ENCODE measurements at places on chromosomes 6 and 20.

GRCh38 chr6:35735452-35735851 lies 1.4 kb upstream of the ARMC12 start:
- no peak for DNase-seq

DNA sequence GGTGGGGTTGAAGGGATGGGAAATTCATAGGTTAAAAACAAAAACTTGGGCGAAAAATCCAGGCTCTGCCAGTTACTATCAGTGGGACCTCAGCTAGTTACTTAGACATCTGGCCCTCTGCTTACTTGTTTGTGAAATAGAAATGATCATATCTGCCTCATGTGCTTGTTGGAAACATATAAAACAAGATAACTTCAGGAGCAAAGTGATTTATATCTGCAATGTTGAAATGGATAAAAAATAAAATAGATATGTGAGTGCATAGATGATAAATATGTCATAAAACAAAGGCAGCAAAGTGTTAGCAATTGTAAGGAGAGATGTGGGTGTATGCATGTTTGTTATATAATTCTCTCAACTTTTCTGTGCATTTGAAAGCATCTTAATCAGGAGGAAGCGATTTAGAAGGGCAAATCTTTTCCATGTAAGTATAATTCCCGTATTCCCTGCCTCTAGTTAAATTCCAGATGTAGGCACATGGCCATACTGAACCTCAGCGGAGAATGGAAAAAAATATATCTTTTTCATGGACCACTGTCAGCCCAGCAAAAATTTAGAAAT lies 579.0 kb upstream of the FLRT3 start:
- no peak for DNase-seq

GRCh38 chr6:2230659-2231277 lies 14.6 kb downstream of the GMDS start:
- DNase-seq, result no peak

DNA sequence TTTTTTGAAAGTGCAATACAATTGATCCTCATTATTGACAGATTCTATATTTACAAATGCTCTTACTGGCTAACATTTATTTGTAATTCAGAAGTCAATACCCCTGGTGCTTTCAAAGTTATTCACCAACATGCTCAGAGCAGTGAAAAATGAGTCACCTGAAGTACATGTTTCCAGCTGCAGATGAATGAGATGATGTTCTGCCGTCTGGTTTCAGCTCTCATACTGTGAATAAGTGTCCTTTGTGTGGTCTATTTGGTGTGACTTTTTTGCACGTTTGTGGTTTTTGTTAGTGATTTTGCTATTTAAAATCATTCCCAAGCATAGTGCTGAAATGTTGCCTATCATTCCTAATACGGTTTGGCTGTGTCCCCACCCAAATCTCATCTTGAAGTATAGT lies 22.3 kb upstream of the EYA4 start:
- no peak for DNase-seq

- DNase-seq, result no peak
Measured at GRCh38 chr6:47810885-47811284, 29.1 kb downstream of the OPN5 start.

GRCh38 chr6:1335367-1336037 lies 23.6 kb downstream of the FOXQ1 start:
- peak; percentile 57 for DNase-seq

- no peak for DNase-seq
Measured at GRCh38 chr6:113649276-113649675, 207.9 kb upstream of the MARCKS start.

- no peak for DNase-seq
Measured at GRCh38 chr6:29941471-29941870, 861 bp upstream of the HLA-A start.

DNA sequence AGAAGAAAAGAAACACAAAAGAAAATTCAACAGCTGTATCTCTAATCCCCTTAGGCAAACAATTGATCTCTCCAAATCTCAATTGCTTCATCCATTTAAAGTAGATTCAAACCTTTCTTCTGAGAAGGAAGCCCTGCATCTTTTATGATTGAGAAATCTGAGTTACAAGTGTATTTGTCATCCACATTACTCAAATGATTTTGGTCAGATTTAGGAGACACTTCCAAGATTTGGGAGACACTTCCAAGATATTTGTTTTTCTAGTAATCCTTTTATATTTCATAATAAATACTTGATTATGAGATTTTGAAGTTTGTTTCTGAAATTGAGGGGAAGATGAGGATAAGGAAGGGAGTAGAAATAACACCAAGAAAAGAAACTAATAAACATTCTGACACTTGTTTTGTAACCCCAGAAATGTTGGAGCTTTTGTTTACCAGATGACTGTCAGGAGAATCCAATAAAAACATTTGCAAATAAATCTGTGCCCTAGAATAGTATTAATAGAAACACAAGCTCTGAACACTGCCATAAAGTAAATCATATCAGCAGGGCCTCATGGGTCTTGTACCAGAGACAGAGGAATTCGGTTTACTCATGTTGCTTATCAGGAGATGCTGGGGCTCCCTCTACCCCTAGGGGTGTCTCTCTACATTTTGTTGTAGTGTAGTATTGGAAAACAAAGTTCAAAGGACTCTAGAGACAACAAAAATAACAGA lies 314.3 kb upstream of the NT5E start:
- no peak for DNase-seq

GRCh38 chr6:2063547-2063946 lies 181.9 kb downstream of the GMDS start:
- no peak for DNase-seq

- DNase-seq, result no peak
Measured at GRCh38 chr6:138468320-138469015, 30.8 kb downstream of the NHSL1 start.

- peak; percentile 40 for DNase-seq
Measured at GRCh38 chr6:144007478-144008119, 460 bp downstream of the PLAGL1 start.

DNA sequence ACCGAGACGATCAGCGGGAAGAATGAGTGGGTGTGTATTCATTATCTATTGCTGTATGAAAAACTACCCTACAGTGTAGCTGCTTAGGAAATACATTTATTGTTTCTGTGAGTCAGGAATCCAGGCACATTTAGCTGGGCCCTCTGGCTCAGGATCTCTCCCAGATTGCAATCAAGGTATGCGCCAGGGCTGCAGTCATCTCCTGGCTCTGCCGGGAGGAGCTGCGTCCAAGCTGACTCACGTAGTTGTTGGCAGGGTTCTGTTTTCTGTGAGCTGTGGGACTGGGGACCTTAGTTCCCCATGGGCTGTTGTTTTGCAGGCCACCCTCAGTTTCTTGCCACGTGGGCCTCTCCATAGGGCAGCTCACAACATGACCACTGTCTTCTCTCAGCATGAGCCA lies 68.2 kb upstream of the FUCA2 start:
- peak; percentile 54 for DNase-seq

DNA sequence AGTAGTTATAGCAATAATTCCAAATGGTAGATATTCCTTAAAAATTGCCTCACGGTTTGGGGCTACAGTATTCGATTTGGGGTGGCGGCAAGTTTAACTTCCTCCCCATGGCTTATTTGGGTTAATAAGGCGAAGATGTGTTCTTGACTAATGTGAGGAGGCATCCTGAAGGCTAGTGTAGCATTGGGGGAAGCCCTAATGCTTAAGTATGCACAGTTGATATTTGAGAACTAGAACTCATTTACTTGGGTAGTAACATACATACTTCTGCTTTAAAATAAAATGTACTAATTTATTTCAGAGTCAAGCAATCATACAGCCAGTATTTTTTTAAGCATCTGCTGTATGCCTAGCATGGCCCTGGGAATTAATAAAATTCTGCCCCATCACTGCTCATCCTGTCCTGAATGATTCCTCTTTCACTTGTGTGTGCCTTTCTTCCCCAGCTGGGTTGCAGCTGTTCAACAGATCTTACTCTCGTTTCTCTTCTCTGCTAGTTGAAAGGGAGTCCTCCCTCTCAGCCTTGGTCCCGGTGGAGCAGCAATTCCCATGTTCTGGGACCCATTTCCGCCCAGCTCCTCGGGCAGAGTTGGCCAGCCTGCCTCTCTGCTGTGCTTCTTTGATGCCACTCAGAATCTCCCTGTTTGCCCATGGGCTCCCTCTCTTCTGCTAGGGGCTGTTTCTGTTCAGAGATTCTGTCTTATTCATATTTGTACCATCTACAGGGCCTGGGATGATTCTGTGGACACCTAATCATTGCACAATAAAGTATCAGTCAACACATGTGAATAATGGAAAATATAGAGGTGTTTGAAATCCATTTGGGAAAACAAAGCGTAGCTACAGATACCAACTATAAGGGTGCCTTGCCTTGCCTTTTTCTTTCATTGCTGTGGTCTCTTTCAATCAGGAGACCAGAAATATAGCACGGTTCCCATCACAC lies 104.8 kb downstream of the ARID1B start:
- no peak for DNase-seq

GRCh38 chr20:59945731-59946130 lies 5.5 kb downstream of the FAM217B start:
- no peak for DNase-seq

GRCh38 chr6:138610816-138611215 lies 111.5 kb upstream of the NHSL1 start:
- no peak for DNase-seq

DNA sequence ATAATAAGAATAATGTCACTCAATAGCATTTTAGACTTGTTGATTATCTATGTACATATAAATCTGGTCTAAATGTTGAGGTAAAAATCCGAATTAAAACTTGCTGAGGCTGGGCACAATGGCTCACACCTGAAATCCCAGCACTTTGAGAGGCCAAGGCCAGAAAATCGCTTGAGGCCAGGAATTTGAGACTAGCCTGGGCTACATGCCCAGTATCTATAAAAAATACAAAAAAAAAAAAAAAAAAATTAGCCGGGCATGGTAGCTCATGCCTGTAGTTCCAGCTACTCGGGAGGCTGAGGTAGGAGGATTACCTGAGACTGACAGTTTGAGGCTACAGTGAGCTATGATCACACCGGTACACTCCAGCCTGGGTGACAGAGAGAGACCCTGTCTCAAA lies 34.2 kb upstream of the SUPT3H start:
- no peak for DNase-seq

DNA sequence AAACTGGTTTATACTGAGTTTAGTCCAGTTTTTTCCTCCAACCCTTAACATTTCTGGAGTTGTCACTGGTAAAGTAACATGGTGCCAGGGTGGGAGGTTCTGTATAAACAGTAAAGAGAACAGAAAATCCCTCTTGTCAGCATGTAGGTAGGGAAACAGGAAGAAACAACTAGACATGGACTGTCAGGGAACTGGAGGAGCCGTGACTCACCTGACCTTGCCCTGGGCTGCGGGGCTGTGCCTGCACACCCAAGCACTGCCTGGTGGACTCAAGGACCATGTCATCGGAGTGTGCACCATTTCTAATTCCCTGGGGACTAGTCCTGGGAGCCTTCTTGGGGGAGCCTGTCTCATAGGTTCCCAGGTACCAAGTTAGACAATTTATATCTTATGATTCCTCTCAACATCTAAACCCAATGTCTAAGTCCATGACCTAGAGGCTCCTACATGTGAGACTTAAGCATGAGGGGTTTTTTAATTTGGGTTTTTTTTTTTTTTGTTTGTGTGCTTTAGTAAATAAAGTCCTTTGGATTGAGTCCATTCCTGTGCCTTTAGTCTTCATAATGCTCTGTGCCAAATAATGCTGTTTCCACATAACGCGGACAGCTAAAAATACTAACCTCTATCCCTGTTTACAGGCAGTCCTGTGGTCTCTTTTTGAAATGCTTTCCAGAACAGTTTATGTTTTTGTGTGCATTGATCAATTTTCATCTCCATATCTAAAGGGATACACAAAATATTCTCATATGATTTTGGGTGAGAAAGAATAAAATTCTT lies 136.9 kb upstream of the SUPT3H start:
- DNase-seq, result no peak

DNA sequence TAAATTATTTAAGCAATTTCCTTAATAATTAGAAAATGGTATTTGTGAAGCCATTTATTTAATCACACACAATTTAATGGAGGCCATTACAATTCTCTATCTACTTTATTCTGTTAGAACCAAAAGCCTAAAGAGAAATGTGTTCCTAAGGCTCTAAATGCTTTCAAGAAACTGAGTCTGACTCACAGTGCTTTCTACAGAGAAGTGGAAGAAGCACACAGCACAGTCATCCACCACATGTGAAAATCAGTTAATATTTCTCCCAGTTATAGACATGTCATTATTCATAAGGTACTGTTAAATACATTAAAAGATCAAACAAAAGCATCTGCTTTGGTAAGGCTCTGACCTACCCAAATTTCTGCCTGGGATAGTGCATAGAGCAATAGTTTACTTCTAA lies 214.4 kb downstream of the ALDH8A1 start:
- no peak for DNase-seq

- no peak for DNase-seq
Measured at GRCh38 chr6:151914484-151914883, 107.0 kb downstream of the ESR1 start.

DNA sequence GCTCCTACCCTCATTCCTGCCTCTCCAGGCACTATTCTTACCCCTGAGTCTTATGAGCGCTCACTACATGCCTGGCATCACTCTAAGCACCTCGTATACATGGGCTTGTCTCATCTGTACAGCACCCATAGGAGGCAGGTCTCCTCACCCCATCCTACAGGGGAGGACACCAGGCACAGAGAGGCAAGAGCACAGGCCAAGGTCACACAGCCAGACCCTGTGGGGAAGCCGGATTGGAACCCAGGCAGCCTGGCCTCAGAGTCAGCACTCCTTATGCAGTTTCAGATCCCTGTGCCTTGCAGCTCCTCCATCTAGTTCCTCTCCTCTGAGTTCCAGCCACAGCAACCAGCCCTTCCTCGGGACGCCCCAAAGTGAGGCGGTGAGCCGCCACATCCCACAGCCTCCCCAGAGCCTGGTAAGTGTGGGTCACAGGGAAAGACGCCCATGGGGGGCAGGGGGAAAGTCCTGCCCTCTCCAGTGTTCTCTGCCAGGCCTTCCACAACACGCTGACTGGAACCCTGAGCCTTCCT lies 103.3 kb downstream of the NFATC2 start:
- no peak for DNase-seq

- no peak for DNase-seq
Measured at GRCh38 chr20:36277546-36277945, 28.6 kb upstream of the DLGAP4 start.

GRCh38 chr6:114733596-114733995 lies 390.8 kb upstream of the HS3ST5 start:
- no peak for DNase-seq

All from Right ventricle myocardium superior (tissue), 1 donor.